ENCODE measurements at places on chromosomes 16 and 17.
A peak's percentile ranks its signal among the peaks of the same experiment; 100 is the strongest.

DNA sequence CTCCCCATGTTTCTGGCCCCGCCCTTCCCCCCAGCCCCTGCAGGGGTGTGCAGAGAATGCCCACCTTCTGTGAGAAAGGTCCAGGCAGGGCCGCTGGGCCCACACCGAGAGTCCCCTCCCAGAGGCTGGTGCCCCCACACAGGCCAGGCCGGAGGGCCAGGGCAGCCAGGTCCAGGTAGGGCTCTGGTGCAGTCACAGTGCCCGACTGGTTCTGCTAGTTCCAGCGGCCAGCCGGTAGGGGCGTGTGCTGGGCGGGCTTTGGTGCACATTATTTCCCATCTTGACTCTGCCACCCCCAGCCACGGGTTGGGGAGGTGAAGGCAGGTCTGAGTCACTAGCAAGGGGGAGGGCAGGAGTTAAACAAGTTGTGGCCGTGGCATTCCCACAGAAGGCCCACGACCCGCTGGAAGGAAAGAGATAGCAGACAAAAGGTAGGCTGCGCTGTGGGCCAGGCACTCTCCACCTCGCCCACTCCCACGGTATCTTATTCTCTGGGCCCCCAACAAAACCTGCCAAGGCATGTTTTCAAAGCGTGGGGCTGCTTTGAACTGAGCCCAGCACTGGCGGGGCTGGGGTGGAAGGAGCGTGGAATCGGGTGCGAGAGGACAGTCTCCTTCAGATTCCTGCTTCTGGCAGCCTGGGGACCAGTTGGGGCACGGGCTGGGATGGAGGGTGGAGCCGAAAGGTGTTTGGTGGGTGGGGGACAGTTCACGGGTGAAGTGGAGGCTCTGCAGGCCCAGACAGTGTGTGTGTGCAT is 1.9 kb downstream of the EPN3 start:
- peak; percentile 56 for DNase-seq

- no peak for DNase-seq
These were observed 28.7 kb downstream of the ACSF3 start for GRCh38 chr16:89122322-89122851.

DNA sequence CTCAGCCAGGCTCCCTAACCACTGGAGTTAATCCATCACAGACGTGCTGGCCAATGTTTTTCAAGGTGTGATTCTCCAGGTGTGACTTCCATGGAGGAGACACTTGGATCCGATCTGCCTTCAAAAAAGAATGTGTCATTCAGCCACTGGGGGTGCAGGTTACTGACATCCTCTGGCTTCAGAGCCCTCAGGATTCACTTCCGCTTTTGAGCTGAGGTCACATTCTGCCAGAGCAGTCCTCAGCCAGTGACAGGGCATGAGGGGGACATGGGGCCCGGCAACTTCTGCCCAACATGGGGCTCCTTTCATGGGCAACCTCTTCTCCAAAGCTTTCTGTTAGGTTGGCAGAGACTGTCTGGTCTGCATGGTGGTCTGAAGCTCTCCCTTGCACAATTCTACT is 81.4 kb downstream of the GRIN2A start:
- no peak for DNase-seq

- no peak for DNase-seq
These were observed 9.4 kb upstream of the RIPOR1 start for GRCh38 chr16:67519242-67519641.

DNA sequence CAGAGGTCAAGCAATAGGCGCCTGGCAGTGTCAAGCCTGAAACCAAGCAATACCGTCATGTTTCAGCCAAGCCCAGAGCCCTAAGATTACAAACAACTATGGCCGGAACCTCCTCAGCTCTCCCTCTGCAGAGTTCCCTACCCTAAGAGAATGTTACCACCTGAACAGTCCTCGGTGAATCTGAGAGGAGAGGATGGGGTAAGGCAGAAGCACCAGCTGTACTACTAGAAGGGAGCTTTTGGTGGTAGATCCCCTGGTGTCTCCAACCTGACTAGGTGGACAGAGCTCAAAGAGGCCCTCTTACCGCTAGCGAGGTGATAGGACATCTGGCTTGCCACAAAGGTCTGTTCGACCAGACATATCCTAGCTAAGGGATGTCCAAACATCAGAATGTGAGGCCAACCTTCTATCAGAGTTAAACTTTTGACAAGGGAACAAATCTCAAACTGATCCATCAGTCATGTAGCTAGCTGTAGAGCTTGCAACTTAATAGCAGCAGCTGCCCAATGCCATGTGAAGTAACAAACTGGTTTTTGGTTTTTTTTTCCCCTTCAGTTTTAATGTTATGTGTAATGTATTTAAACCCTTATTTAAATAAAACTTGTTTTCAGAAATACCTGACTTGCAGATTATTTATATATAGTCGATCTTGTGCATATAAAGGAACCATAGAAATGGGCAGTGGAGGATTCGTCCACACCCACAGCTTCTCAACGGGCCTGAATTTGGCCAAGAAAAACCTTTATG is 2.5 kb downstream of the EIF1 start:
- DNase-seq: no peak

GRCh38 chr16:23896832-23897821 is 61.3 kb downstream of the PRKCB start:
- DNase-seq: no peak

DNA sequence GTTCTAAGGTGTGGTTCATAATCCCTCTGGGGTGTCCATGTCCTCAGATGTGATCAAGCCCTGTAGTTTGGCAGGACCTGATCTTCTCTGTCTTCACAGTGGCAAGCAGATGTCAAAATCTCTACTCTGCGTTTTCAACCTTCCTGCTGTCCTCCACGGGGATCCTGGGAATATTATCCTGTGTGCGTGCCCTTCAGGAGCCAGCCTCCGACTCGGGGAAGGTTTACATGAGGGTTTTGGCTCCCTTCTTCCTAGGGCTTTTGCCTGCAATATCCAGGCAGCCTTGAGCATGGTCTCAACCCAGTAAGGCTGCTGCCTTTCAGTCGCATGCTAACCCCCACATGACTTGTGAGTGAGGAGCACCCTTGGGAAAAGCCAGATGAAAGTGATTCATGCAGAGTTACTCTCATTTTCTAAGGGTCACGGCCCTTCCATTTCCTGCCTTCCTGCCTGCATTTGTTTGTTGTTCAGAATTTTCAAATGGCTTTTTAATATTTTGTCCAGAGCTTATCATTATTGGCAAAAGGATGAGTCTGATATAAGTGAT is 202.2 kb upstream of the CHMP6 start:
- peak; percentile 45 for DNase-seq

GRCh38 chr17:39929646-39930407 is 2.3 kb downstream of the LRRC3C start:
- peak; percentile 32 for DNase-seq

DNA sequence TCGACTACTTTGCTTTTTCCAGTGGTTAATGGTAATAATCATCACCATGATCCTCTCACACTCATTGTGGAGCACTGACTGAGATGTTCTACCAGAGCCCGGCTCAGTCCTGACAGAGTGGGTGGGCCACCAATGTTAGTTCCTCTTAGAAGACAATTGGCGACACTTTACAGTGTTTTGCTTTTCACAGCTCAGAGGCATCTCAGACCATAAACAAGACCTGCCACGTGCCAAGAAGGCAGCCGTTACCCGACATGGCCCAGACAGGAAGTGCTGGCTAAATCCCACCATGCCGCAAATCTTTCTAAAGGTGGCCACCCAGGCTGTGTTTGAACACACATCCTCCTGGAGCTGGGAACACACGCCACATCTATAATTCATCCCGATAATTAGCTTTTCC is 103.7 kb downstream of the XYLT1 start:
- no peak for DNase-seq

DNA sequence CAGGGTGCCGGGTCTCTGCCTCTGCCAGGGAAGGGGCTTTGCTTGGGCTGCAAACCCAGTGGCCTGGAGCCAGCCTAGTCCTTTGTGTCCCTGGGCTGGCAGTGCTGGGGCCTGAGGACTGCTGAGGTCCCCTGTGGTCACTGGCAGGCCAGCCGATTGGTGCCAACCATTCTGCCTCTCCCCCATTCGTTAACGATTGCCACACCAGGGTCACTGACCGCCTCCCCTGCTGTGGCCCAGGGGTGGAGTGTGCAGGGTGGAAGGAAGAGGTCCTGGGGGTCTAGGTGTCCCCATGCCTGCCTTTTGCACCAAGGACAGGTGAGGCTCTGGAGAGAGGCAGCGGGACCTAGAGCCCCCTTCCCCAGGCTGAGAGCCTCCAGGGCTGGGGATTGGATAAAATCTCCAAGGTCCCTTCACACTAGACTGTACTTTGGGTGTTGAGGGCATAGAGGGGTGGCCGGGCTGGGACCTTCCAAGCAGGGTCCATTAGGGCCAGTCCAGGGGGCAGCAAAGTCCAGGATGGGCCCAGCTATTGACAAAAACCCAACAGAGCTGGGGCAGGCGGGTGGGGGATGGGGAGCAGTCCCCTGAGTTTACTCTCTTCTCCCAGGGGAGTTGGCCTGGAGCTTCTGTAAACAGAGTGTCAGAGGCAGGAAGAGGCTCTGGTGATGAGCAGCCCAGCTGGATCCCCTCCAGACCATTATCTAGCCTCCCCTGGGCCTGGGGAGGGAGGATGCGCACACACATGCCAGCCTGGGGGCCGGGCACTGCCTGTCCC is 1.1 kb downstream of the VASN start:
- DNase-seq: peak; percentile 52

- no peak for DNase-seq
These were observed 2.4 kb downstream of the CD2BP2 start for GRCh38 chr16:30352488-30353401.

- DNase-seq: no peak
These were observed 72.8 kb upstream of the DYNLRB2 start for GRCh38 chr16:80468029-80468428.

DNA sequence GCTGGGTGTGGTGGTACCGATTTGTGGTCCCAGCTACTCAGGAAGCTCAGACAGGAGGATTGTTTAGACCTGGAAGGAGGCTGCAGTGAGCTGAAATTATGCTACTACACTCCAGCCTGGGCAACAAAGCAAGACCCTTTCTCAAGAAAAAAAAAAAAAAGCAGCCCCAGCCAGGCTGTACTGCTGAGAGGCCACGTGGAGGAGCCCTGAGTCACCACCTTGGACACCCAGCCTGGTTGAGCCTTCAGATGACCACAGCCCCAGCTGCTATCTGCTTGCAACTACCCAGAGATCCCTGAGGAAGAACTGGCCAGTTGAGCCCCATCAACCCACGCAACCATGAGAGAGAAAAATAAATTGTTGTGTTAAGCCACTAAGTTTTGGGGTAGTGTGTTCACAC is 23.6 kb upstream of the GPRC5C start:
- DNase-seq: no peak

GRCh38 chr17:74970395-74970794 is 2.2 kb downstream of the HID1 start:
- DNase-seq: no peak

DNA sequence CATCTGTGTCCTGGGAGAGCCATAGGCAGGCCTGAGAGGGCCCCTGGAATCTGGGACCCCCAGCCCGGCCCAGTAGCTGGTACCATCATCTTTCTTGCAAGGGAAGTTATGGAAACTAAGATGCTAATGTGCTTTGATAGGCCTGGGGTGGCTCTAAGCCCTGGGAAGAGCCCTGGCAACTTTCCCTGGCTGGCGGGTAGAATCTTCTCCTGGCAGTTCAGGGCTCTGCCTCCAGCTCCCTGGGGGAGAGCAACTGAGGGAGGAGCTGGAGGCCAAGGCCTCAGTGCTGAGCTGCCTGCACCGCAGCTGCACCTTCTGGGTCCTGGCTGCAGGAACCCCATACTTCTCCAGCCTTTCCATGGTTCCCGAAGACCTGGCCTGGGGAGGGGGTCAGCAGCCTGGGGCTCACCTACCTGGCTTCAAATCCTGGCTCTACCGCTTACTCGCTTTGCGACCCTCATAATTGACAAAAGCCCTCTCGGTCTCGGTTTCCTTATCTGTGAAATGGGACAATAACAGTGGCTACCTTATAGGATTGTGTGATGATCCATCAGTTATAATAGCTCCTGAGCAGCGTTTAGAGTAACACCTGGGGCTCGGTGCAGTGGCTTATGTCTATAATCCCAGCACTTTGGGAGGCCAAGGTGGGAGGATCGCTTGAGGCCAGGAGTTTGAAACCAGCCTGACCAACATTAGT is 333.7 kb downstream of the SEC14L1 start:
- DNase-seq: no peak

GRCh38 chr17:3861761-3862681 is 16.0 kb upstream of the NCBP3 start:
- DNase-seq: no peak

GRCh38 chr17:76444518-76445311 is 8.2 kb downstream of the UBE2O start:
- no peak for DNase-seq

GRCh38 chr17:38565853-38566665 is 39.7 kb downstream of the SRCIN1 start:
- DNase-seq: no peak

GRCh38 chr16:84654238-84654637 is 5.9 kb downstream of the KLHL36 start:
- DNase-seq: no peak

DNA sequence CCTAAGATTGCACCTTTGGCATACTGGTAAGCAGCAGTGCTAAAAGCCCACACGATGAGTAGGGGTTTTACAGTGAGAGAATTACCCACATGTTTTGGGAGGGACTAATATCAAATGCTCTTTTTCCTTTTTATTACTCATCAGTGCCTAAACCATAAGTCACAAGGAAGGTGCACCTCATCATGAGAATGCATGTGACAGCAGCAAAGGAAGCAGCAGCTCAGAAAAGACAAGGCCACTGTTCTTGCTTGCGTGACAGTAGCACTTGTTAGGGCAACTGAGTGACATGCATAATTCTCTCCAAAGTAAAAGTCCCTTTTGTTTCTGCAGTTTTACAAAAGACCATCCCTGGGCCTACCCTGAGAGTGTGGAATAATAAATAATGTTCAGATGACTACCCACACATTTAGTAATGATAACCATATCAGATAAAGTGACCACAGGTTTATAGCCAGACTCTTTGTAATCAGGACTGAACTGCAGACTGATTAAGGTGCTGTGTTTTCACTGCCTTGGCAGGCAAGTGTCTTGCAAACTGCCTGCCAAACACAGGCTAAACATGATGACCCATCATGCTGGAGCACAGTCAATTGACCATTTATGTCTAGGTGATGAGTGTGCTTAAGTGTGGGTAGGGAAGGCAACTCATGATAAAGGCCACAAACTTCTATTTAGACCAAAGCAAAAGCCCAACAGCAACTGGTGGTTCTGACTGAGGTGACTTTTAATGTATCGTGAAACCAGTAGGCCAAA is 1751.4 kb downstream of the TP53TG3F start:
- no peak for DNase-seq

- no peak for DNase-seq
These were observed 18.5 kb upstream of the TOB1 start for GRCh38 chr17:50884439-50885311.

- no peak for DNase-seq
These were observed 54.4 kb upstream of the NETO2 start for GRCh38 chr16:47198180-47198575.

- peak; percentile 68 for DNase-seq
These were observed 91.3 kb downstream of the SNX29 start for GRCh38 chr16:12067714-12068401.

GRCh38 chr17:82939621-82940135 is 99.9 kb upstream of the ZNF750 start:
- DNase-seq: no peak

DNA sequence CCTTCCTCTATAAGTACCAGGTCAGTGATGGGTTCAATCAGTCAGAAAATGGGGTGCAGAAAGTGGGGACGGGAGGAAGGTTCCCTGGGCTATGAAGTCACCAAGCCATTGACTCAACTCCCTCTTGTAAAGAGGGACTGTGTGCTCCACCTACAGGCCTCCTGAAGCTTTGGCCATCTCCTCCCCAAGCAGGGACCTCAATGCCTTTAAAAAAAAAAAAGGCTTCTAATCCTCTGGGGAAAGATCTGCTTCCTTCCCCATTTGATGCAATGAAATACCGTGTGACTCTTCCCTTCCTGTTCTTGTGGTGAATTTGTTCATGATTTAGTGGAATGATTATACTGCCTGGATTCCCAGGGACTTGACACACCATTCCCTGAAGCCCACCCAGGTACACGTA is 30.8 kb downstream of the VWA3A start:
- no peak for DNase-seq
